ENCODE measurements at places on chromosomes 5 and 9. TPM values are rescaled to one million over a fixed set of nuclear protein-coding genes. Genes with fewer than 3 reads are reported as not detected.
A peak's percentile ranks its signal among the peaks of the same experiment; 100 is the strongest.

The RNF180 gene
- 21.3 TPM for total RNA-seq

The IFNK gene
- total RNA-seq = not detected

The CDHR2 gene
- total RNA-seq = 0.35 TPM

The NSG2 gene
- total RNA-seq = not detected

The SLC31A1 gene
- 6.8 TPM for total RNA-seq

The STING1 gene
- total RNA-seq = 60.6 TPM

The ZNF474 gene
- total RNA-seq = 0.37 TPM

DNA sequence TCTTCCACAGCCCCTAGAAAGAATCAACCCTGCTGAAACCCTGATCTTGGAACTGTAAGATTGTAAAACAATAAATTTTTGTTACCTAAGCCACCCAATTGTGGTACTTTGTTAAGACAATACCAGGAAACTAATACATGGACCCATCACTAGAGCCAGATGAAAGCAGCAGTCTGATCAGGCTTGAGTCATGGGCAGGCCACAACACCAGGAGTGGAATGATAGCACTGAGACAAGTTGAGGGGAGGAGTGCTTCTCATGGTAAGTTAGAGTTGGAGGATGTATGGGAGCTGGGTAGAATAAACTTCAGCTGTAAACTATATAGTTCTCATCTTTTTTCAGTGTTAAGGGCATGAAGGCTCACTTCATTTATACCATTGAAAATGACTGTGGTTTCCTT lies 164.4 kb upstream of the OR13F1 start:
- H3K4me3 ChIP-seq = no peak overlapping the region
- no peak overlapping the region for H3K27ac ChIP-seq
- H3K36me3 ChIP-seq = no peaks in the 10 kb centered on the region
- no peaks in the 10 kb centered on the region for H3K27me3 ChIP-seq
- no peak for DNase-seq

GRCh38 chr5:773517-774264 lies 10.8 kb downstream of the ZDHHC11B start:
- H3K4me3 ChIP-seq = no peak overlapping the region
- no peaks in the 10 kb centered on the region for H3K36me3 ChIP-seq
- no peak overlapping the region for H3K27ac ChIP-seq
- no peak for DNase-seq

GRCh38 chr9:74765481-74765971 lies 122.2 kb downstream of the TRPM6 start:
- H3K36me3 ChIP-seq = no peaks in the 10 kb centered on the region
- H3K27me3 ChIP-seq = no peaks in the 10 kb centered on the region
- no peak overlapping the region for H3K4me3 ChIP-seq

DNA sequence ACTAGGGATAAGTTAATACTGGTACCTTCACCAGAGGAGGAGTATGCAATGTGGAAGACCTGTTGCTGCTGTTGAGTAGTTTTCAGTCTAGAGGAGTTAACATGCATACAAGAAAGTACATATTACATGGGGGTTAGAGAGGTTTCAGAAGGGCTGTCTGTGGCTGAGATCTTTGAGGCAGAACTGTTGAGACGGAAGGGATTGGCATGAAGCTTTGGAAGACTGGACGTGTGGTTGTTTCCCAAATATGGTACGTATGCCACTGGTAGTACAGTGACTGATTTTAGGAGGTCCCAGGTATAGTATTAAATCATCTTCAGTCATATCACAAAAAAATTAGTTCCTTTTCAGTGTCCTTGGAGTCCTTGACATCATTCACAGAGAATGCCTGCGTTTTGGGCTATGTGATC lies 17.6 kb downstream of the TNFAIP8 start:
- DNase-seq = no peak
- no peaks in the 10 kb centered on the region for H3K36me3 ChIP-seq
- H3K27ac ChIP-seq = no peak overlapping the region

DNA sequence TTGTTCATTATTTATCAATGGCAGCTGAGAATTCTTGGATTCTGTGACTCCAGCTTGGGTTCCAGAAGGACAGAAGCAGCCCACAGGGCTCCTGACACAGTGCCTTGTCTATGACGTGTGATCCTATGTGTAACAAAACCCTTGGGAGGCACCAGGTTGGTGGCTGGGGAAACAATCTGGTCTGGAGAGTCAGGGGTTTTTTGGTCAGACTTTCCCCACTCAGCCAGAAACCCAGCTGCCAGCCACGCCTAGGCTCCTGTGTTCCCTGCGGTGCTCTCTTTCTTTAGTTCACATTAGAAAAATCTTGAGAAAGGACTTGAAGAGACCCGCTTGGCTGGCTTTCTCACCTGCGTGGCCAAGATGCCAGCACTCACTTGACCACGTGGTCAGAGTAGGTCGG lies 15.5 kb upstream of the ZBED3 start:
- H3K4me1 ChIP-seq = no peaks in the 10 kb centered on the region
- no peaks in the 10 kb centered on the region for H3K36me3 ChIP-seq
- H3K4me3 ChIP-seq = no peak overlapping the region
- peak overlapping the region; percentile 54 for H3K27ac ChIP-seq
- H3K27me3 ChIP-seq = no peaks in the 10 kb centered on the region

DNA sequence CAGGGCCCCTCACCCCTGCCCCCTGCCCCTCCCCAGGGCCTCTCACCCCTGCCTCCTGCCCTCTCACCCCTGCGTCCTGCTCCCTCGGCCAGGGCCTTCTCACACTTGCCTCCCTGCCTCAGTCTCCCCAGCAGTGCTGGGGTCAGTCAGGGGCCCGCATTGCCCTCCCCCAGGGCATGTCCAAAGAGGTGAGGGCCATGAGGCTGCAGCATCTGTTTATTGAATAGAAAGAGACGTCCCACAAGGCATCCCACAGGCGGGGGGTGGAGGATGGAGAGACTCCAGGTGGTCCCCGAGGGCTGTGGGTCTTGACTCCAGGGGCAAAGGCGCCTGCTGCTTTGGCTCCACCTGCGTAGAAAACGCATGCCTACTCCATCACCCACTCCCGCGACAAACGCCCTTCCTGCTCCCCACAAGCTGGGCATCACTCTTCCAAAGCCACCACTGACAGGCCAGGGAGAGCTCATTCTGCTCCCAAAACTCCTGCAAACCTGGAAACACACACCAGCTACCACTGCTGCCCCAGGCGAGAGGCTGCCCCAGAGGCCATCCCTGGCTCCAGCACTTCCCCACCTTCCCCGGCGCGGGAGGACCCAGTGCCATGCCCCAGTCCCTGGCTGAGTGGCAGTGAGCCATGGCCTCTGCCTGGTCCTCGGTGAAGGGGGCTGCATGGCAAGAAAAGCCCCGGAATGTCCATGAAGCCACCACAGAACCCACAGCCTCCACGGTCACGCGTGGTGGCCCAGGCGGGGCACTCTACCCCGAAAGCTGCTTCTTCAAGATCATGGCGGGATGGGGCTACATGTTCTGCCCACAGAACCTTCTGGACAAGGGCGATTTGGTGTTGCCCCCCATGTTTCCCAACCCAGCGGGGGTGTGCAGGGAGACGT lies 1.6 kb upstream of the LCN8 start:
- no peak overlapping the region for H3K4me3 ChIP-seq
- no peaks in the 10 kb centered on the region for H3K4me1 ChIP-seq
- no peaks in the 10 kb centered on the region for H3K27me3 ChIP-seq

DNA sequence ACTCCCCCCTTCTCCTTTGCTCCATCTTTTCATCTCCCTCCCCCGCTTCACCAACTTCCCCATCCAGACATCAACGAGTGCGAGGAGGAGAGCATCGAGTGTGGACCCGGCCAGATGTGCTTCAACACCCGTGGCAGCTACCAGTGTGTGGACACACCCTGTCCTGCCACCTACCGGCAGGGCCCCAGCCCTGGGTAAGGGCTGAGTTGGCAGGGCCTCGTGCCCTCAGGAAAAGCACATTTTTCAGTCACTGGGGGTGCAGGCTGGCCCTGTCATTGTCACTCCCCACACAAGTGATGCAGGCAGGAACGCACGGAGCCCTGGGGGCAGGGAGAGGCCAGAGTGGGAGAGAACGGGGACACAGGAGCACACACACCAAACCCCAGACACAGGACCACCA lies 12.4 kb upstream of the ASS1 start:
- no peak for DNase-seq
- H3K27me3 ChIP-seq = no peaks in the 10 kb centered on the region
- no peaks in the 10 kb centered on the region for H3K36me3 ChIP-seq
- peaks cover 11% of the 10 kb centered on the region for H3K4me1 ChIP-seq
- H3K4me3 ChIP-seq = no peak overlapping the region

DNA sequence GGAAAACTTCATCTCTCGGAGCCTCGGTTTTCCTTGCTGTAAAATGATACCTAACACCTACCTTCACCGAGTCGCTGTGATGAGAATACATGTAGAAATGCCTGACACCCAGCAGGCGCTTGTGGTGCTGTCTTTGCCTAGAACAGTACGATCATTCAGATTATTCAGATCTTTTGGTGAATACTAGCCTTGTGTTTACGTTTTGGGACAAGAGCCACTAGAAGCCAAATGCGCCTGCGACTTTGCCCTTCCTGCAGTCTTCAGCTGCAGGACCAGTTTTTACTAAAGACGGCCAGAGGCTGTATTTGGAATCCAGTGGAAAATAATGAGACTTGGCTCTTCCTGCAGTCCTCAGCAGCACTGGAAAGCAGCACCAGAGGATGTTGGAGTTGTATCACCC lies 189.6 kb downstream of the TRIO start:
- no peaks in the 10 kb centered on the region for H3K27me3 ChIP-seq
- H3K4me1 ChIP-seq = no peaks in the 10 kb centered on the region
- no peak overlapping the region for H3K4me3 ChIP-seq
- H3K36me3 ChIP-seq = no peaks in the 10 kb centered on the region

- H3K4me3 ChIP-seq = no peak overlapping the region
- H3K27ac ChIP-seq = no peak overlapping the region
- DNase-seq = no peak
- H3K36me3 ChIP-seq = no peaks in the 10 kb centered on the region
These were observed 24.0 kb downstream of the OR1J1 start for GRCh38 chr9:122453677-122454135.

DNA sequence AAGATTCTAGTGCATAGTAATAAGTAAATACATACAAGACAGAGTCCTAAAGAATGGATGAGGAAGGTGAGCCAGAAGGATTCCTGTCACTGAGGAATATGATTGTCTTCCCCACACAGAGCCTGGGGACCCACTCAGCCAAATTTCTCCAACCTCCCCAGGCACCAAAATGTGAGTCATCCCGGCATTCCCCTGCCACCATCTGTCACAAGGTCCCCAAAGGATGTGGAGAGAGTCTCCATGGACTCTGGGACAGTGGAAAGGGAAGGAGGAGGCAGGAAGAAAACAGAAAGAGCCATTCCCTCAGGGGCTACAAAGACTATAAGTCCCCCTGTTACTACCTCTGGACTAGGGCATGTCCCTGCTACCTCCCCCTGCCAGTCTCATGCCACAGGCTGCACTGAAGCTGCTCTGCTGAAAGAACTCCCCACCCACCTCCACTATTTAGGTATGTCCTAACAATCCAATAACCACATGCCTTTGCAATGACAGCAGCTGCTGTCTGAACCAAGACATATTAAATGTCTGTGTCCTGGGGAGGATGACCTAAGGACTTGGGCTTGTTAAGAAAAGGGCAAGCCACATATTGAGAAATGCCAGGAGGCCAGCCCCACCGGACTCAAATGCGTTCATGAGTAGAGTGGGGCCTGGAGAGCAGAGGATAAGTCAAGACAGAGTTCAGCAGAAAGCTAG lies 10.7 kb upstream of the OR5C1 start:
- H3K27ac ChIP-seq = no peak overlapping the region
- DNase-seq = no peak
- H3K4me3 ChIP-seq = no peak overlapping the region
- H3K36me3 ChIP-seq = no peaks in the 10 kb centered on the region
- H3K4me1 ChIP-seq = no peaks in the 10 kb centered on the region

DNA sequence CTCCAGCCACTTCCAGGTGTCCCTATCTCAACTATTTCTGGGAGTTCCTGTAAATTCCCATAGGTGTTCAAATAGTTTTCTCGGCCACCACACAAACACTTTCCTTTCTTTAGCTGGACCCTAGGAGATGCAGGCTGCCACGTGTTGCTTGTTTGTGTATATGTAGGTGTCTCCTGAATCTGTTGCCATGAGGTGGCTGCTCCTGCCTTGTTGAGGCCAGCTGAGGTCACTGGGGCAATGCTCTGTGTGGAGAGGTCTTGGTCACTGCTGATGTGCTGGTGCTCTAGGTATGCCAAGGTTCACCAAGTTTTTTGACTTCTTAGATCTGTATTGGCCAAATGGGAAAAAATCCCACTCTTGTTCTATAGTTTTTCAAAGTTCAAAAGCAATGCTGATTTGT lies 132.5 kb upstream of the CHD1 start:
- no peak overlapping the region for H3K4me3 ChIP-seq
- no peak overlapping the region for H3K27ac ChIP-seq
- H3K4me1 ChIP-seq = no peaks in the 10 kb centered on the region
- H3K27me3 ChIP-seq = no peaks in the 10 kb centered on the region
- DNase-seq = no peak

DNA sequence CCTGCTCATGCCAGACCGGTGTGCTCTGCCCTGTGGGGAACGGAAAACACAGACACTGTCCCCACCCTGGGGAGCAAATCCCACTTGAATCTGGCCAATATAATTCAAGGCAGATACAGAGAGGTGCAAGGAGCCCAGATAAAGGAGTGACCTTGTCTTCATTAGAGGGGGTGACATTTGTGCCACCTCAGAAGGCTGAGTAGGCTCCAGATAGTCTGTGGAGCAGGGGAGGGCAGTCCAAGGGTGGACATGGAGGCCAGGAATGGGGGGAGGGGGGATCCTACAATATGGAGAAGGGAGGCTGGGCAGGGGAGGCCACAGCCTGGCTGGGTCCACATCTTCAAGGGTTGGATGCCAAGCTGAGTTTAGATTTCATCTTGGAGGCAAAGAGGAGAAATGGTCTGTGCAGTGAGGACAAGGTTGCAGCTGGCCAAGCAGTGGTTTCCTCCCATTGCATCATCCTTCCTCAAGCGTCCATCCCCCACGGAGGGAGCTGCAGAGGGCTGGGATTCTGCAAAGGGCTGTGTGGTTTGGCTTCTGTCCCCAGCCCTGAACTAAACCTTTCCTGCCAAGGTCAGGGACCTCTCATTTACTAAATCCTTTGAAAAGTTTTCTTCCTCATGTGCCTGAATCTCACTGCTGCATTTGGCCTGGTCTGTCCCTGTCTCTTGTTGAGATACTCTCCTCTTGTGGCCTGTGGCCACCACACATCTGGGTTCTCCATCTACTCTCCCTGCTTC lies 60.1 kb downstream of the GALNT12 start:
- H3K36me3 ChIP-seq = no peaks in the 10 kb centered on the region
- no peak overlapping the region for H3K4me3 ChIP-seq
- peak; percentile 89 for DNase-seq
- H3K4me1 ChIP-seq = no peaks in the 10 kb centered on the region
- peak overlapping the region; percentile 78 for H3K27ac ChIP-seq

Measured in uterus (tissue), 4 donors.